SHP77 treated with DMSO at 0.1 percent for 48 hours (cell line): ENCODE measurements at places on chromosomes 7 and 10.

DNA sequence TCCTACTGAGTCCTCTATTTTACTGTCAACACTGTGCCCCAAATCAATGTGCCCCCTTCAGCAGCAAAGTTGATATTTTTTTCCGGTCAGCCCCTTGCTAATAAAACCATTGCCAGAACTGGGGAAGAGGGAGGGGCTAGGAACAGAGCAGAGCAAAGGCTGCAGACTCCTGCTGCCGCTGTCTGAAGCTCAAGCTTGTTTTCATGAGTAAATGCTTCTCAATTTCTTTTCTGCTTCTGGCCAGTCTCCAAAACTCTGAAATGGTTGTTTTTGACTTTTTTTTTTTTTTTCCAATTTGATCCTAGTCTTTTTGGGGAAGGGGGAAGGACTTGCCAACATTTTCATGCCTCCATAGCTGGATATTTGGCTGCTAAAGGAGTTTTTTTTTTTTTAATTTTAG, 26.7 kb upstream of the PROSER2 start:
- no peak for DNase-seq

DNA sequence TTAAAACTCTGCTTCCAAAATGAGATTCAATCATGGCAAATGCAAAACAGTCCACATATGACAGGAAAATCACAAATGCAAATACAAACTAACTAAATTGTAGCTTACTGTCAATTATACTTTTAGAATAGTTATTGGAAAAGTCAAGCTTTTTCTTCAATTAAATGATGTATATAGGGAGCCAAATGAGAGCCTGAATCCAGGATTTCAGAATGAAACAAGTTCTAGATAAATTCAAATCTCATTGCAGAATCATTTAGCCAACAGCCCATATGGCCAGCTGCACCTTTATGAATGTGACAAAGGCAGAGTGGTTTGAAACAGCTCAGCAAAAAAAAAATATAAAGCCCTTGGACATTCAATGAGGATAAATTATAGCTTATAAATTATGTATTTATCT, 82.2 kb upstream of the SCIN start:
- no peak for DNase-seq

- DNase-seq, result no peak
Measured at GRCh38 chr7:84193747-84194146, 842 bp downstream of the SEMA3A start.

- no peak for DNase-seq
Measured at GRCh38 chr7:34269084-34269483, 363.7 kb downstream of the BMPER start.

DNA sequence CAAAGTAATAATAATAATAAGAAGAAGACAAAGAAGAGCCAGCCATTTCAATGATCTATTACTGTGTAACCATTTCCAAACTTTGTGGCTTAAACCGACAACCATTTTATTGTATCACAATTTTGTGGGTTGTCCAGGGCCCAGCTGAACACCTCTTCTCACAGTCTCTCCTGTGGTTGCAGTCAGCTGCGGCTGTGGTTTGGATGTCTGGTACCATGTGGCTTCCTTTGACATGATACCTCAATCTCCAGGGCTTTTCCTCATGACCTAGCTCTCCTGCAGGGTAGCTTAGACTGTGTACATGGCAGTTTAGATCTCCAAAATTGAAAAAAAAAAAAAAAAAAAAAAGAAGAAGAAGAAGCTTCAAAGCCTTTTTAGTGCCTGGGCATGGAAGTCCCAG, 72.6 kb upstream of the NFKB2 start:
- DNase-seq, result no peak

DNA sequence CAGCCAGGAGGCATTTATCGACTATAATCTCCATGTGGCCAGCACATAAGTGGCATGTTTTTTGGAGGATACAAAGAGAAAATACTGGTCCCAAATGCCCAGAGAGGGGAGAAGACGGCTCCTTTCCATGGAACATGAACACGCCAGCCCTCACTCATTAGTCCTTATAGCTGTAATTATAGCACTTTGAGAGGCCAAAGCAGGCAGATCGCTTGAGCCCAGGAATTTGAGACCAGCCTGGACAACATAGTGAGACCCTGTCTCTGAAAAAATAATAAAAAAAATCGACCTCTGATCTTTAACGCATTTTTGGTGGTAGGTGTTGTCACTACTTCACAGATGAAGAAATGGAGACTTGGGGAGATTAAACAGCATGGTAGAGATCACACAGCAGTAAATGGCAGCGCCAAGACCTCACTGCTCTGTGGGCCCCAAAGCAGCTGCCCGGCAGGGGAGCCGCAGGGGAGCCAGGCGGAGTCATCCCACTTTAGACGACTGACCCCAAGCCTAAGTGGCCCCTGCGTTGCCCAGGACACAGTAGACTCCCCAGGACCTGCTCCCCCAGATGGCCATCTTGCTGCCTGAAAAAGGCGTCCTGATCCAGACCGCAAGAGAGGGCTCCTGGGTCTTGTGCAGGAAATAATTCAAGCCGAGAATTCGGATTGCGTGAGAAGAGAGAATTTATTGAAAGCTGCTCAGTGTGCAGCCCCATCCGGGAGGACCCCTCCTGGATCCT, 21.2 kb upstream of the PRKAG2 start:
- DNase-seq, result no peak

DNA sequence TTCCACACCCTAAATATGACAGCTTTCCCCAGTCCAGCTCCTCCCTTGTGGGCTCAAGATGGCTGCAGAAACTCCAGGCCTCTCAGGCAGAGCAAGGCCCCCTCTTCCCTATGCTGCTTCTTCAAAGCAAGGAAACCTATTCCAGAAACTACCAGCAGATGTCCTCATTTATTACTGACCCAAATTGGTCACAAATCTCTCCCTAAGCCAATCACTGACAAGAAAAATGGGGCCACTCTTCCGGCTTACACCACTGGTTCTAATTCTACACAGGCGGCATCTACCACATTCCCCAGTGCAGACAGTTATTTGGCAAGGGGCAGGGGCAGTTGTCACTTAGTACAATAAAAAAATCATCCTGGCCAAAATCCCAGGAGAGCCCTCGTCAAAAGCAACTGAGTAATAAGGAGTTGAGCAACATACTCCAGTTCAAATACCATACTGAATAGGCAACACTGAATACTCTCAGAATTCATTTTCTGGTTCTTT, 150.4 kb downstream of the SFMBT2 start:
- peak; percentile 79 for DNase-seq

GRCh38 chr7:70749831-70750230, 382.1 kb upstream of the GALNT17 start:
- DNase-seq, result no peak

GRCh38 chr10:122130474-122131110, 140.5 kb upstream of the BTBD16 start:
- DNase-seq, result no peak

DNA sequence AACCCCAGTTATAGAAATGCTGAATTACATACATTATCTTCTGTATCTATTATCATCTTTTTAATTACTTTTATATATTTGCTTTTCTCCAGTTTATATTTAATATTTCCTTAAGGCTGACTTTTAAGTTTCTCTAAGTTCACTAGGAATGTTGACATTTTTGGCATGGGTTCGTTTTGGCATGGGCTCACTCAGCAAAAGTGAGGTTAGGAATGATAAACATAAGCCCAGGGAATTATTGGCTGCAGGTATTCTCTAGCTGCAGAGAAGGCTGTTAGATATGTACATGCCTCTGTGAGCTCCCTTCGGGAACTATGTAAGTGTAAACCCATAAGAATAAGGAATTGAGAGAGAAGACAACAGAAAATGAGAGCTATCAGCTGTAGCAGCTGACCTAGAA, 63.6 kb upstream of the RAB18 start:
- no peak for DNase-seq

DNA sequence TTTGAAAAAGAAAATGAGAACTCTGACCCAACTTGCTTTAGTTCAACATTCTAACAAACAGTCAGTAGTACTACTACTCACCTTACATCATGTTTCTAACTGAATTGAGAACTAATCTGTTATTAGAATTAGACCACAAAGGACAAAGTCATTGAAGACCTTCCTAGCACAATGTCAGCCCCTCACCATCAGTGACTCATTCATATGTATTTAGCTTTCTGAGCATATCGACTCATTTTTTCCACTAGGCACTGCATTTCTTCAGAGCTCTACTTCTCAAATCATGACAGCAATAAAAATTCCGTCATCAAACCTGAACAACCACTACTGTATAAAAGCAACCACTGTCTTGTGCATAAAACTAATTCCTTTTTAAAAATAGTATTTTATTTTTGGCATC, 4.4 kb upstream of the LRRN3 start:
- DNase-seq, result no peak

DNA sequence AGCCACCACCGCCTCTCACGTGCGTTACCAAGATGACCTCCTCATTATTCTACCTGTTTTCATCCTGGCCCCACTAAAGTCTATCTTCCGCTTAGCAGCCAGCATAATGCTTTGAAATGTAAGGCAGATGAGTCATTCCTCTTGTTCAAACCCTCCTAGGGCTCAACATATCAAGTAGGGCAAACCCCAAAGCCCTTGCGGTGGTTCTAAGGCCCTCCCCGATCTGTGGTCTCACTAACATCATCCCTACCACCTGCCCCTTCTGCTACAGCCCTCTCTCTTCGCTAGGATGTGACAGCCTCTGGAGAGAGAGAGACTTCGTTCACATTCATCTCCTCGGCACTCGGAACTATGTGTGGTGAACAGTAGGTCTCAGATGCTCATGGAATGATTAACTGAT, 94.8 kb downstream of the SVIL start:
- no peak for DNase-seq

- DNase-seq, result no peak
Measured at GRCh38 chr7:27095897-27096767, at the start of gene HOXA1. Gene HOXA1 (minus strand): TSS chr7:27096000. CDS start chr7:27095912, 88 bp downstream.

DNA sequence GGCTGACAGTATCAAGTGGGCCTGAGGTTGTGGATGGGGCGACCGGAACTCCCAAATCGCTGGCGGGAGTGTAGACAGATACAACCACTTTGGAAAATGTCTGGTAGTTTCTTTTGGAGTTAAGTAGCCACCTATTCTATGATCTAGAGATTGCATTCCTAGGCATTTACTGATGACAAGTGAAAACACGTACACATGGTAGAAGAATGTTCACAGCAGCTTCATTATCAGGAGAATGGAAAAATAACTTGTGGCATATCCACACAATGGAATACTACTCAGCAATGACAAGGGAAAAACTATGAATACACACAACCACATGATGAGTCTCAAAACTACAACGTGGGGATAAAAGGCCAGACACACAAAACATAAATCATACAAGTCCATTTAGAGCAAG, 146.0 kb downstream of the MYOF start:
- no peak for DNase-seq

- no peak for DNase-seq
Measured at GRCh38 chr10:14240253-14241189, 90.2 kb downstream of the FRMD4A start.

DNA sequence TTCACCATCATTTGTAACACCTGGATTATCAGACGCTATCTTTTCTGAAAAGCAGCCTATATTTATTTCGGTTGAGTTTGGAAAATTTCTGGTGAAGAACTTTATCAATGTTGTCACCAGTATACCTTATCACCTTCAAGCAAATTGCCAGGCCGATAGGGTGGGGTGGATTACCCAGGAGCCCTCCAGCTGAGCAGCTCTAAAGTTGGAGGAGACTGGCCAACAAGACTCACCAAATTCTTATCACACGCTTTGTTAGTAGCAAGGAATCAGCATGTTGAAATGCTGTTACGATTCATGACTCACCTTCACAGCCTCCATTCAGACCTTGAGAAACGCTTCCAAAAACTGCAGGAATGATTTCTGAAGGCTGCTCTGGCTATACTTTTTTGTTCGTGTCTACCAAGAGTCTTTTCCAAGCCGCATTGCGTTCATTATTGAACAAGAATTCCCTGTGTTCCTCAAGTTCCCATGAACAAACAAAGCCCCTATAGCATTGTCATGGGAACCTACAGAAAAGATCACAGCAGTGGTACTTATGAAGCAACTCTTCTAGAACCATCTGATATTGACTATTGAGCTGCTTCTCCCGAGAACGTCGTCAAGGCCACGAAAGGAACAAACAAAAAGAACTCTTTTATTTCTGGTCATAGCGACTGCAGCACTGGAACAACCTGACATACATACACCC, 291.4 kb downstream of the SFMBT2 start:
- DNase-seq, result no peak

DNA sequence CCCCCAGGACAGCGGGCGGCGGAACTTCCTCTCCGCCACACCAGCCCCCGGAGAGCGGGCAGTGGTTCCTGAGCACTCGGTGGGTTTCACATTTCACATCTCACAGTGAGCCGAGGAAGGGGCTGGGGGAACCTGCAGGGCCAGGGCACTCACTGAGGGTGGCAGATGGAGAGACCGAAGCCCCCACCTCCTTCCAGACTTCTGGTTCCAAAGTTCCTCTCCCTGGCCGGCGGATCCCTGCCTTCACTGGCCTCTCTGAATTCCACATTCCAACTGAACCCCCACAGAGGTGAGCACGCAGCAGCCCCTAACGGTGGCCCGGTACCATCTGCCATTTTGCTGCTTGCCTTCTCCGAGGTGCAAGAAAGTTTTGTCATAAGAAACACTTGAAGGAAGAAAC, 461.0 kb downstream of the PTPRN2 start:
- no peak for DNase-seq

DNA sequence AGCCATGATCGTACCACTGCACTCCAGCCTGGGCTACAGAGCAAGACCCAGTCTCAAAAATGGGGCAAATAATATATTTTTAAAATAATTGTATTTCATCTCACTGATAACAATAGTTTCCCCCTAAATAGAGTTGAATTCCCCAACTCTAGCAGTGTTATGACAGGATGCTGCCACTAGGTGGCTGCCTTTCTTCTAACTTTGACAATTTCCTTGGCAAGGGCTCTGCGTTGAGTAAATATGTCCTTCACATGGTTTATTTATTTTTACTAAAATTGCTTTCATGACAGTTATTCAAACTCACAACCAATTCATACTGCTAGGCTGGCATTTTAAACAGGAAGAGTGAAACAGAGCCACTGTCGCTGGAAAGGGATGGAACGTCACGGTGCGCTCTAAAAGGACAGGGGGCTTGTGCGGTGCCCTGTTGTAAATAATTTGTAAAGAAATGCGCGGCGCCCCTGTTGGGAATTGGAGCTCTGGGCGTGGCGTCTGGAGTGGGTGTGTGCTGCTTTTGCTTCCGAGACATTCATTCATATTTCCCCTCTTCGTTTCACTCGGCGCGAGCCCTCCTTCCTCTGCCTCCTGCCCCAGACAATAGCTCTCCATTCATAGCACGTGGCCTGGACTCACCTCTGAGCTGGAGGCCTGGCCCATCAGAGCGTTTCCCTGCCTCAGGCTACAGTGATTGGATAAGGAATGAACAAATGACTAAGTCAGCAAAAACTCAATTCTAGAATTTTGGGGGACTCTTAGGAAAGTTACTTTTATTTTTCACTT, 20.5 kb upstream of the PITRM1 start:
- DNase-seq, result no peak

DNA sequence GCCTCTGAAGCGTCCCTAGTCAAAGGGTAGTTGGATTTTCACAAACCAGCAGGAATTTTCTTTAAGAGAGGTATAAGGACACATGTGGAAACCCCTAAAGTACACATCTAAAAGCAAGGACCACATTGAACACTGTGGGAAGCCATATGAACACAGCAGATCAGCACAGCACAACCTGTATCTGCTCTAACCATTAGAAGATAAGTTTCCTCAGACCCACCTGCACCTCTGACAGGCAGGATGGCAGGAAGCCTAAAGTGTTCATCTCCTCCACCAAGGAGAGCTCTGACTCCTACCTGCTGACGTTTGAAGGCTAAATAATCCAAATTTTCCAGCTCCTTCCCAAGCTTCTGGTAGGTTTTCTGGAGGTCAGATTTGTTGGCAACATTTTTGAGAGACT, 174.4 kb downstream of the CTNNA3 start:
- DNase-seq, result no peak

GRCh38 chr10:32298075-32298812, 48.7 kb downstream of the EPC1 start:
- no peak for DNase-seq
